ENCODE measurements at places on chromosomes 6 and 20.

- DNase-seq: peak; percentile 21
Observed at GRCh38 chr6:107323133-107323785, 136.1 kb downstream of the PDSS2 start.

GRCh38 chr6:155147958-155148663, 115.7 kb upstream of the CLDN20 start:
- DNase-seq: no peak

DNA sequence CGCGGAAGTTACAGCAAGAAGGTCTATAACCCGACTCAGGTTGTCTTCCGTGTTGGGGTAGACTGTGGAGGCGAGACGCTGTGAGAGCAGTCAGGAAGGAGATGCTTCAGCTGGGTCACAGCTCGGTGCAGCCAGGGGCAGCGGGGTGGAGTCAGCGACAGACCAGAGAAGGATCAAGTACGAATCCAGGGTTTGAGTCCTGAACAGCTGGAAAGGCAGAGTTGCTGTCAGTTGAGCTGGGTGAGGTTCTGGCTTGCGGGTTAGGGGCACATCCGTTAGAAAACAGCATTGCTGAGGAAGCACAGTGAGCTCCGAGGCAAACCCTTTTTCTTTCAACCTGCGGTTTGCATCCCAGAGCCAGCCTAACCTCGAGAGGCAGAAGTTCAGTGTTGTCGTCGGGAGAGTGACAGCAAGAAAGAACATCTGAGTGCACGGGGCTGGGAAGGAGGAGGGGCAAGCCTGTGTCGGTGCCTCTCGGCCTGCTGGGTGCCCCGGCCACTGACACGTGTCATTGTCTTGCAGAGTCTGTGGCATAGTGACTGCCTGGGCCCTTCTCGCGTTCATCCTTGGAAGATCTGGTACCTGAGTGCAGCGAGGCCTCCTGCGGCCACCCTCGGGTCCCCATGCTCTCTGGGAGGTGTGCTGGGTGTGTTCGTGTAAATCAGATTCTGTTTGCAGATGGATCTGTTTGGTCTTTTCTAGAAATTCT, 20.0 kb downstream of the PNLDC1 start:
- DNase-seq: no peak

DNA sequence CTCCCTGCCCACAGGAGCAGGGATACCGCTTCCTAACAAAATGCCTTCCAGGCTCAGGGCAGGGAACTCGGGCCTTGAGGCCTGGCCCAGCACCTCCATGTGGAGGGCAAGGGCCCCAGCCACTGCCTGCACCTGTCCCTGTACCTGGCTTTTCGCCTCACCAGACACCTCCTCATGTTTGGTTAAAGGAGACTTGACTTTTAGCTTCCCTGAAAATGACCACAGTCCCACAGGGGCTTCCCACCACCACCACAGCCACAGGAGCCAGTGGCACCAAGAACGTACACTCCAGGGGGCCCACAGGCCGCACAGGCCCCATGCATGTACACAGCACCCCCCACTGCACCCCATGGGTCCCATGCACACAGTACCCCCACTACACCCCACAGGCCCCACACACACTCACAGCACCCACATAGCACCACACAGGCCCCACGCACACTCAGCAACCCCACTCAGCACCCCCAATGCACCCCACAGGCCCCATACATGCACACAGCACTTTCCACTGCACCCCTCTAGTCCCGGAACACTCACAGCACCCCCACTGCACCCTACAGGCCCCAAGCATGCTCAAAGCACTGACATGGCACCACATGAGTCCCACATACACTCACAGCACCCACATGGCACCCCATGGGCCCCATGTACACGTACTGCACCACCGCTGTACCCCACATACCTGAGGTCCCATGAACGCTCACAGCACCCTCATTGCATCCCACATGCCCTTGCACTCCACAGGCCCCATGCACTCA, 86.5 kb downstream of the GINS1 start:
- DNase-seq: no peak

DNA sequence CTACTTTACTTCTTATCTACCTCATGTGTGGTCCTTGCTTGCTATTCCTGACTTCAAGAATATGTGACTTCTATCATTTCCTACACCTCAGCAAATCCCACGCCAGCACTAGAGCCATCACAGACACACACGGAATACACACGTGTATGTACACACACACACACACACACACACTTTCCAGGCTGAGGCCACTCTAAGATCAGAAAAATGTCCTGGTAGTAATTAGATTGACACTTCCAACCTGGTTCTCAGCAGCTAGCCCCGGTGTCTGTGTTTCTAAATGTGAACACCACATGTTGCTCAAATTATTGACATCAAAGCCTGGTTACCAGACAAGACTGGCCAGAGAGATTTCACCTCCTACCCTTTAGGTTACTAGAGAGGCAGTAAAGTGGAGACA, 54.1 kb upstream of the SASH1 start:
- DNase-seq: no peak

- DNase-seq: peak; percentile 7
Observed at GRCh38 chr20:52785679-52786078, 186.5 kb upstream of the TSHZ2 start.

DNA sequence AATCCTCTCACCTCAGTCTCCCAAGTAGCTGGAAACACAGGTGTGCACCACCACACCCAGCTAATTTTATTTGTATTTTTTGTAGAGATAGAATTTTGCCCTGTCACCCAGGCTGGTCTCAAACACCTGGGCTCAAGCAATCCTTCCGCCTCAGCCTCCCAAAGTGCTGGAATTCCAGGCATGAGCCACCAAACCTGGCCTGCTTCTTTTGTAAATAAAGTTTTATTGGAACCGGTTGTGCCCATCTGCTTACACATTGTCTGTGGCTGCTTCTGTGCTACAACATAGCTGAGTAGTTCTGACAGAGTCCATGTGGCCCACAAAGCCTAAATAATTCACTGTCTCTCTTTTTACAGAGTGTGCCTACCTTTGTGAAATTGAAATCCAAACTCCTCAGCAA, 109.7 kb upstream of the NRSN1 start:
- DNase-seq: no peak
